ENCODE measurements at places on chromosomes 3 and 15. TPM values are rescaled to one million over a fixed set of nuclear protein-coding genes. Genes with fewer than 3 reads are reported as not detected.
A peak's percentile ranks its signal among the peaks of the same experiment; 100 is the strongest.

DNA sequence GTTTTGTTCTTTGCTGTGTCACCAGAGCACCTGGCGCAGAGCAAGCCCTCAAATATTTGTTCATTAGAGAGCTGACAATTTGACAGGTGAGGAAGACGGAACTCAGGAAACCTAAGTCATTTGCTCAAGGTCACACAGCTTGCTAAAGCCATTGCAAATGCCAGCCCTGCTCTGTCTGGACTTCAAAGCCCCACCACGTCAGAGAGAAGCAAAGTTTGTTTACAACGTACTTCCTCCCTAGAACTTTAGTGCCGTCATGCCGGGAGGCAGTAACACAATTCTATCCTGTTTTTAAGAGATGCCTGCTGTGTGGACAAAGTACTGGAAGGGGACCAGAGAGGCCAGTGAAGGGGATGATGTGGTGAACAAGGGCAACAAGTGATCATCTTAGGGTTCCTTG, 216.6 kb upstream of the PRICKLE2 start:
- no peak for DNase-seq

- DNase-seq: peak; percentile 6
Measured at GRCh38 chr3:89145995-89146394, 38.6 kb downstream of the EPHA3 start.

DNA sequence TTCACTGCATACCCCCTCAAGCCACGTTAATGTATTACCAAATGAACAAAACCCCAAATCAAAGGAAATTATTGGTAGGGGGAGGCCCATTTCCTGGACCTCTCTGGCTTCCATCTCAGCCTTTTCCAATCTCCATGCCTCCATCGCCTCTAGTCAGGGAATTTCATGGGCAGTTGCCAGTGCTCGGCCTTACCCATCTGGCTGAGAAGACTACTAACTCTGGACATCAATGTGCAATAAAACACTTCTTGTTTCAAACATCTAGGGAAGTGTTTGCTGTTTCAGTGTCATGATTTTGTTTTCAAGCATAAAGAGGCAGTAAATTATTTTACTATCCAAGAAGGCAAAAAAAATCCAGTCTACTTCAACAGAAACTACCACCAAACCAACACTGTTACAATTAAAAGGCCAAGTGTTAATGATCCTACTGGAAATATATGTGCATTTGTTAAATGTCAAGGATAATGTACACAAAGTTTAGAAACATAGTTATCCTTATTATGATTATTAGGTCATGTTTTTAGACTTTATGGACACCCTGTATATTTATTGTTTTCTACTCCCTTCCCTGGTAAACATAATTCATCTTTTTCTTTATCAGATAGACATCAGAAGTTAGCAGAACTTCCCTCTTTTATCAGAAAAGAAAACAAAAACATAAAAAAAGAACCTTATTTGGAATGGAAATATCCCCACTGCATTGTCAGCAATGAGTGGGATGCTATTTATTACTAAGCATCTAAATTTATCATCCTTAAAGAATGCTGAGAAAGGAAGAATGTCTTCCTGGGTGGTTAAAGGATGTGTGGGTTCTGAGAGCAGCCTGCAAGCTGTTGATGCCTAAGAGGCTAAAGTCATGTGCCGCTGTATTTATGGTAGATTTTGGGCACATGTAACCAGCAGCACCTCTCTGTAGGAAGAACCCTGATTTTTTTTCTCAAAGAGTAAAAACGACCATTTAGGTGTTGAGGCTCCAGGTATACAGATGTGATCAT, 15.2 kb downstream of the LDHAL6B start:
- no peak for DNase-seq

DNA sequence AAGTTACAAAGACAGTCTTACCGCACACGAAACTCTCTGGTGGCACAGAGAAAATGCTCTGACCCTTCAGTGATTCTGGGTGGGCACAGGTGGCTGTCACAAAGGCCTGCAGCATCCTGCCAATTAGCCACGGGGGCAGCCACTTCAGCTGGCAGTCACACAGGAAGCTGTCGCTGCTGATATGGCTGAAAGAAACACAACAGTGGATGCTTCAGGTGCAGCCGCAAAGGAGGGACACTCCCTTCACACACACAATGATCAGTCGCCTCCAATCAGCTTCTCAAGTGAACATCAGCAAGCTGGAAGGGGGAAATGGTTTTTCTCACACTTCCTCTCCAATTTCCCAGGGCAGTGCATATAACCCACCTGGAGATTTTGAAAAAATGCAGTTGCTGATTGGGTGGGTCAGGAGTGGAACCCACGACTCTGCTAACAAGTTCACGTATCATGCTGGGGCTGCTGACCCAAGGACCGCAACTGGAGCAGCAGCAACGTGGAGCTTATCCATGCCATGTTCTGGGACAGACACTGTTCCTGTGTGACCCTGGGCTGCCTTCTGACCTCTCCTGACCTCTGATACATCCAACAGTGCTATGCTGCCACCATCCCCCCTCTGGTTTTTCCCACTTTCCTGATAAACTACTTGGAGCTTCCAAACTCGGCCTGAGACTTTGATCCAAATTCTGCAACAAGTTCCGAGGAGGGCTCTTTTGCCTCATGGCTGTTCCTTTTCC, 106.6 kb downstream of the LRIG1 start:
- DNase-seq: no peak

GRCh38 chr3:74268753-74269152, 345.7 kb downstream of the CNTN3 start:
- no peak for DNase-seq

DNA sequence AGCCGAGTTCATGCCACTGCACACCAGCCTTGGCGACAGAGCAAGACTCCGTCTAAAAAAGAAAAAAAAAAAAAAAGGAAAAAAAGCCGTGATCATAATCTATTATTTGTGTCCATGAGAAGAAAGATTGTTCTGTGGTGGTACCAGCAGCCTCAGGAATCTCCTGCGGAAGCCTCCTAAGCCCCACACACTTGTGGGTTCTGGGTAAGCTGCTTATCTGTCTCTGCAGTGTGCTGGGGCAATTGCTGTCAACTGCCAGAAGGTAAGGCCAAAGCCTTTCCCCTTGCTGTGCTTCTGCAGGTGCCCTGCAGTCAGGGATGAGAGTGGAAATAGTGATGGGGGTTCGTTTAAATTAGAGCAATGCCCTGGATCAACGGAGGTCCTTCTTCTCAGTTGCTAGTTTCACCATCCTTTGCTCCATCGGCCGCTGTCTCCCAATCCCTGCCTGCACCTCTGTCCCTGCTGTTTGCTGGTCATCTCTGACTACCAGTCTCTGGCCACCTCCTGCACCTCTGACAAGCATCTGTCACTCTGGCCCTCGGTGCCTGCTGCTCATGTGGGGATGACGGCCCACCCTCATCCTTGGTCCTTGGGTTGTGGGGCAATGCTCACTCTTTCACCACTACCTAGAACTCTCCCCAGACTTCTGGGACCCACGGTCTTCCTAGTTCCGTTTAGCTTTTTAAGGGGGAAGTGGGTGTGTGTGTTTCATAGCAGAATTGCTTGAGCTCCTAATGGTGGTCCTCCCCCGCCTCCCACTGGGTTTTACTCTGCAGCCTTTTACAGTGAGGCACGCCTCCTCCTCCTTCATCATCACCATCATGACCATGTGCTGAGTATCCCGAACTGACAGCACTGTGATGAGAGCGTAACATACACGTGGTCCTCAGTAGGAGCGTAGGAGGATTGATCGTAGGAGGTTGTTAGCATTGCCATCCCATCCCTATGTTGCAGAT, 25.5 kb downstream of the CHRD start:
- no peak for DNase-seq

- DNase-seq: no peak
Measured at GRCh38 chr15:67146875-67147381, 81.5 kb downstream of the SMAD3 start.

- no peak for DNase-seq
Measured at GRCh38 chr3:72246685-72247084, 461.7 kb upstream of the PROK2 start.

GRCh38 chr15:32688151-32688639, 29.6 kb upstream of the GREM1 start:
- DNase-seq: no peak

GRCh38 chr3:132395126-132395525, 22.2 kb upstream of the DNAJC13 start:
- no peak for DNase-seq

- DNase-seq: no peak
Measured at GRCh38 chr3:40847551-40847992, 322.8 kb downstream of the ZNF621 start.

GRCh38 chr3:19074257-19074900, 73.9 kb upstream of the KCNH8 start:
- DNase-seq: no peak

- DNase-seq: peak; percentile 90
Measured at GRCh38 chr3:10173926-10174435, 9.3 kb downstream of the IRAK2 start.

GRCh38 chr3:94619643-94620042, 556.8 kb downstream of the NSUN3 start:
- DNase-seq: no peak

- DNase-seq: no peak
Measured at GRCh38 chr15:99433026-99433756, 132.6 kb upstream of the MEF2A start.

DNA sequence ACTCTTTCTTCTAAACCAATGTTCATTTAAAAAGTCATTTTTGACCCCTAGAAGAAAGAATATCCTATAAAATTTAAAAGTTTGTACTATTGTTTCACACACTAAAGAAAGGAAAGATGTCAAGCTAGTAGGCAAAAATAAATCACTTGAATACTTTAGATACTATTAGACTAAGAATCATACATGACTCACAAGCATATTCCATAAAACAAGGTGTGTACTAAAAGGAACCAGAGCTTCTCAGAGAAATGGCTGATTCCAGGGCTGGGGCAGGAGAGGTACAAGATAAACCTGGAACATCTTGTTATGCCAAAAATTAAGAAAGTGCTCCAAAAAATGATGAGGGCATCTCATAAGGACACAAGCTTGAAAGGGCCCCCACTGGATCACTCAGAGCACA, 8.7 kb downstream of the DLG1 start:
- DNase-seq: no peak

- DNase-seq: no peak
Measured at GRCh38 chr3:53690521-53690920, 155.7 kb downstream of the CHDH start.

- DNase-seq: no peak
Measured at GRCh38 chr3:14689247-14689980, 14.5 kb downstream of the C3orf20 start.

- no peak for DNase-seq
Measured at GRCh38 chr3:127061641-127062040, 78.7 kb downstream of the PLXNA1 start.

- no peak for DNase-seq
Measured at GRCh38 chr3:150773616-150774192, 10.7 kb upstream of the SIAH2 start.

DNA sequence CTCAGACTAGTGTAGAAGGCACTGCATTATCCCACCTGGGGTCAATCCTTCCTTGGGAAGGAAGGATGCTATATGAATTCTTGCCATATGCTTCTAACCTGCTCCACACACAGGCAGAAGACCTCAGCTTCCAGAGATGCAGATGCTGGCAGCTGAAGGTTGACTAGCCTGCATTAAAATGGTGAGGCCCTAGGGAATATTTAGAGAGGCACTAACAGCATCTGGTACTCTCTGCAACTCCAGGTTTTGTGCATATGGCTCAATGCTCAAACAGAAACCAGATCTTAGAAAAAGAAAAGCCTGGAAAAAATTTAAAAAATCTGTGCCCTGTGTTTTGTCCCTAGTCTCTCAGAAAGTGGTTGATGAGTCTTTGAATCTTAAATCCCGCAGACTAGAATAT, 56.0 kb upstream of the MYRIP start:
- DNase-seq: no peak

DNA sequence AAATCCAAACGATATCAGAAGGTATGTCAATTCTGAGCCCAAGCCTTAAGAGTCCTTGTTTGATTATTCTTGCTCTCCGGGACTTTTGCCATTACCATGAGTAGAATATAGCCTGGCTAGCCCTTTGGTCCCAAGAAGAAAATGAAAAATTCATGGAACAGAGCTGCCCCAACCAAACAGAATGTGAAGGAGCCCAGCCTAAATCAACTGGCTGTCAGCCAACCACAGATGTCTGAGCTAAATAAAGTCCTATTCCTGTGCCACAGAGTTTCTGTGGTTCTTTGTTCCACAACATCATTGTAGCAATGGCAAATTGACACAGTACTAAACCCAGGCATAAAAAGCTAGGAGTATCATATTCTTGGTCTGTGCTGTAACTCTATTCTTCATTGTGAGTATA, 185.2 kb downstream of the CPNE4 start:
- no peak for DNase-seq

DNA sequence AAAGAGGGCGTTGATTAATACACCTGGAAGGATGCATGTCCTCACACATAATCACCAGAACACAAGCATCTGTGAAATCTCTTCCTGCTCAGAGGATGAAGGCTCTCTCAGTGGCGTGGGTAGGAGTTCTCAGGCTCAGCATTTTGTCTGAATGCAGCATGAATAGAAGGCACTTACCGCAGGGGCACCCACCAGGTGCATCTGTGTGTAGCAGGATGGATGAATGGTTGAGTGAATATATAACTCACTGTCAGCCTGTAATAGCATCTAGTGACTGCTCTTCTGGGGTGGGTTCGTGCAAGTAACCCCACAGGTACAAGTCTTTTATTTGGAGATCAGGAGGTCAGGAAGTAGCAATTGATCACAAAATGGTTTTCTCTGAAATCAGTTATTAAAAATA, 143.0 kb downstream of the SQOR start:
- DNase-seq: no peak

DNA sequence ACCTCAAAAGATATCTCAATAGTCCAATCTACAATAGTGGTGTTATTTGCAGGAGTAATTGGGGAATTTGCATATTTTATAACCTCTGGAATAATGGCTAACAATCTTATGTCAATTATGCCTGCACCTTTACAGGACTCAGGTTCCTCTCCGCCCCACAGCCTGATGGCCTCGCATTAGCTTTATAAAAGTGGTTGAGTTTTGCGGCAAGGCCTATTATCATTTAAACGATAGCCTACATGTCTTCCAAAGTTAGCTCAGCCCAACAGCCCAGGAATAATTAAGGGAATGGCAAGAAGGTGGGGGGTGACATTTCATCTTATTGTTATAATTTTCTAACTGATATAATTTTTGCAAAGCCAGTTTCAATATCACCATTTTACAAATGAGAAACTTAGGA, 97.3 kb downstream of the RTP4 start:
- DNase-seq: no peak

DNA sequence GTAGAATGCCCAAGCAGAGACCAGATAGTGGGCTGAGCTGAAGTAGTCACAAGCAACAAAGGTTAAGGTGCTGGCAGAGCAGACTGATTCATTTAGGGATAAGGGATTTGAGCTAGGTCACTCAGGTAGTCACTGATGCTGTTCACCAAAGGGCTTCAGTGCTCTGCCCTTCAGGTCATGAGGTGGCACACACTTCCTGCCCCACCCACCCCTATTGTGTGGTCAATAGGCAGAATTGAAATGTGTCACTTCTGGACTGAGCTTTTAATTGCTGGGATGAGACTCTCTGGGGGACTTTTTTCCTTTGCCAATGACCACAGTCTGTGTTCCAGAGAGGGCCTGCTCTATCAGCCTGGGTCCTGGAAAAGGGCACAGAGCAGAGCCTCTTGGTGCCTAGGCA, 2.9 kb upstream of the DIS3L start:
- no peak for DNase-seq

The PAQR5 gene
- total RNA-seq: 1.2 TPM

The SUSD5 gene
- total RNA-seq: 259 TPM

The TAGLN3 gene
- not detected for total RNA-seq

The IQSEC1 gene
- 121 TPM for total RNA-seq

The FRMD4B gene
- 86.1 TPM for total RNA-seq

The EAF2 gene
- total RNA-seq: 5.1 TPM

The TFRC gene
- total RNA-seq: 164 TPM

The DUOXA2 gene
- total RNA-seq: not detected

The SLC2A2 gene
- not detected for total RNA-seq
